ENCODE measurements at places on chromosomes 7 and 10.

DNA sequence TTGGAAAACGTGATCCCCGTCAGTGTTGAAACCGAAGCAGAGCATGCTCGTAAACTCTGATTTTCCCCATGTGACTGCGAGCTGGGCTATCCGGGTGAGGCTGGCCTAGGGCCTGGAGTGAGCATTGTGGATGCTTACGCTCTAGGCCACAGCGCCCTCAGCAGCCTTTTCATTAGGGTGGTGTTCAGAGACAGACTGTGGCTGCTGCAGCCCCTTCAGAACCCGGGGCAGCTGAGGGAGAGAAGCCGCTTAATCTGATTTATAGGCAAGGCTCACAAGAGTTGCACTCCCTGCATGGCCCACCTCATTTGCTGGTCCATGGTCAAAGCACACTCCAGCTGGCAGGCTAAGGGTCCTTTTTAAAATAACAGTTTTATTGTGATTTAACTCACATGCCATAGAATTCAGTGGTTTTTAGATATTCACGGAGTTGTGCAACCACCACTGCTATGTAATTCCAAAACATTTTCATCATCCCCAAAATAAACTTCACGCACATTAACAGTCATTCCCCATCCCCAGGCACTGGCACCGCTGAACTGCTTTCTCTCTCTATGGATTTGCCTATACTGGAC, 72.5 kb downstream of the SYPL1 start:
- DNase-seq = no peak

DNA sequence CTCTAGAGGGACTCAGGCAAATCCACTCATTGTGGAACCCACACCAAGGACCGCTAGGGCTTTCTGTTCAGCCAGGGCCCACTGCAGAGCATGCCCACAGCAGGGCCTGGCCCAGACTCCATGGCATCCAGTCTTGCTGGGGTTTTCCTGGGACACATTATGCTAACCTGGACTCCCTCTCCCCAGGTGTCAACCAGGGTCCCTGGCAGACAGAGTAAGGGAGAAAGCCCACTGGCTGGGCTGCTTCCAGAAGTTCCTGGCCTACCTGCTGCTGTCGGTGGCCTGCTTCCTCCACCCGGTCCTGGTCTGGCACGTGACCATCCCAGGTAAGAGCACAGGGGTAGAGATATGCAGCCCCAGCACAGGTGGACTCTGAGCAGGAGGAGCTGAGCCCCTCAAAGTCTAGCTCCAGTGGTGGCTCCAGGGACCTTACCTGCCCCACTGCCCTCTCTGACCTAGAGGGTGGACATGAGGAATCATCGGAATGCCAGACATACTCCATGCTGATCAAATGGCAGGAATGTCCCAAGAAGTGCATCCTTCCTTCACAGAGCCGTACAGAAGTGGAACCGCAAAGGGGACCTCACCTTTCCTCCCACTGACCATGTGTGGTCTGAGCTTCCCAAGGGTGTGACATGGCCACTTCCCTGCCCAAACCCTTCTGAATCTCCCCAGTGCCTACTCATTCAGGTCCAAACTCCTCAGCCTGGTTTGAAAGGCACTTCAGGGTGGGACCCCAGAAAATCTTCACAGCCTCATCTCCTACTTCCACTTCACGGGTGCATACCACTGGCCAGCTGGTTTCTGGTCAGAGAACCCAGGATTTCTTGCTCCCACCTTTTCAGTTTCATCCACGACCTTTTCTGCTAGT, 22.5 kb downstream of the TMEM72 start:
- no peak for DNase-seq

DNA sequence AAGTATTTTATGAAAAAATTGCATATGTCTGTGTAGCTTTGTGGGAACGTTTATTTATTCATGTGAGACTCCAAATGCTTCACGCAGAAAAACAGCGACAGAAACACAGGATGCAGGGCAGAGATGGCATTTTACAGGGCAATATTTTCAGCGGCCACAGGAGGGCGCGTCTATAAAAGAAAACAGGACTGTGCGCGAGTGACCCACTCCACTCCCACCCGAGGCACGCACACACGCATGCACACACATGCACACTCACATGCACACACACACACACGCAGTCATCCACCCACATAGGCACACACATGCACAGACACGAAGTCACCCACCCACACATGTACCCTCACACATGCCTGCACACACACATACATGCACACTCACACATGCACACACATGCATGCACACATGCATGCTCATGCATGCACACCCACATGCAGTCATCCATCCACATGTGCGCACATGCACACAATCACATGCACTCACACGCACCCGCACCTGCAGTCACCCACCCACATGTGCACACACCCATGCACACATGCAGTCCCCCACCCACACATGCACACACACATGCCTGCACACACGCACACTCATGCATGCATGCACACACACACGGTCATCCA, 96.3 kb downstream of the DNAJB6 start:
- peak; percentile 70 for DNase-seq

DNA sequence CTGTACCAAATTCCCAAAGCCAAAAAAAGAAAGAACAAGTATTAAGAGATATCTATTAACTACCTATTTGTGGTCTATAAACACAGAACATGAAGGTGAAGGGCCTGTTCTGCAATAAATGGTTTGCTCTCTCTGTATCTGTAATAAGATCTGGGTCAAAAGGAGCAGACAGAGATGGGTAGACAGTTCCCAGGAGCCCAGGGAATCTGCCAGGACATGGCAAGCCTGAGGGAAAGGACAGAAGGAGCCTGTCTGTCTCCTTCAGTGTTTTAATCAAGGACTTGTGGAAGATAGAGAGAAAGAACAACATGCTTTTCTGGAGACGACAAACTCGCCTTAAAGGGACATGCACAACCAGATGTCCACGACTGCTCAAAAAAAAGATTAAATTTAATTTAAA, 165.7 kb downstream of the ELMO1 start:
- no peak for DNase-seq

- no peak for DNase-seq
Observed at GRCh38 chr7:76512941-76513816, 2.8 kb downstream of the UPK3B start.

DNA sequence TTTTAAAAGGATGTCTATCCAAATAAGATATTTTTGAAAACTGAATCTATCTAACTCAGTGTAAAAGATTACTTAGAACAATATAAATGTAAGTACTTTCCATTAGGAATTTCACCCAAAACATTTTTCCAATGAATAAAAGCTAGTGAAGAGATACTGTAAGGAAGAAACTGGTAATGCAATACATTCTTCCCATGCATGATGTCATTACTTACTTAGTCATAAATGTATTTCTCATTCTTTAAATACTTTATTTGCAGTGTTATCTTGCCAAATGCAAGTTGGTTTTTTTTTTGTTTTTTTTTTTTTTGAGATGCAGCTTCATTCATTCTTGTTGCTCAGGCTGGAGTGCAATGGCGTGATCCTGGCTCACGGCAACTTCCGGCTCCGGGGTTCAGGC, 265.6 kb downstream of the PHF14 start:
- DNase-seq = no peak

DNA sequence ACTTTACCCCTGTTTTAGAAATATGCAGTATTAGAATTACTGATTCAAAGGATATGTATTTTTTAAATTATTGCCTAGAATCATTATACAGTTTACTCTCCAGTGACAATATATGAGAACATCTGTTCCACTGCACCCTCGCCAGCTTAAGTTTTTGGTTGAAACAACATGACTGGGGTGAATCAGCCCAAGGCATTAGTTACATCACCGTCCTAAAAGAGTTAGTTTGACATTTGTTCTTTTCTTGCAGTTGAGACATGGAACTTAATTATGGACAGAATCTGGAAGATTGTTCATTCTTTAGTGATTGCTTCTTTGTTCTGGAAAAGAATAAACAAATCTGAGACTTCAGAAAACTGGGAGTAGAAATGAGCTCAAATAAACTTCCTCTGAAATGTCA, 167.3 kb upstream of the DKK1 start:
- DNase-seq = no peak

GRCh38 chr10:60390224-60390626, 550 bp upstream of the ANK3 start:
- no peak for DNase-seq

GRCh38 chr10:84428711-84429110, 100.3 kb downstream of the CCSER2 start:
- DNase-seq = no peak

DNA sequence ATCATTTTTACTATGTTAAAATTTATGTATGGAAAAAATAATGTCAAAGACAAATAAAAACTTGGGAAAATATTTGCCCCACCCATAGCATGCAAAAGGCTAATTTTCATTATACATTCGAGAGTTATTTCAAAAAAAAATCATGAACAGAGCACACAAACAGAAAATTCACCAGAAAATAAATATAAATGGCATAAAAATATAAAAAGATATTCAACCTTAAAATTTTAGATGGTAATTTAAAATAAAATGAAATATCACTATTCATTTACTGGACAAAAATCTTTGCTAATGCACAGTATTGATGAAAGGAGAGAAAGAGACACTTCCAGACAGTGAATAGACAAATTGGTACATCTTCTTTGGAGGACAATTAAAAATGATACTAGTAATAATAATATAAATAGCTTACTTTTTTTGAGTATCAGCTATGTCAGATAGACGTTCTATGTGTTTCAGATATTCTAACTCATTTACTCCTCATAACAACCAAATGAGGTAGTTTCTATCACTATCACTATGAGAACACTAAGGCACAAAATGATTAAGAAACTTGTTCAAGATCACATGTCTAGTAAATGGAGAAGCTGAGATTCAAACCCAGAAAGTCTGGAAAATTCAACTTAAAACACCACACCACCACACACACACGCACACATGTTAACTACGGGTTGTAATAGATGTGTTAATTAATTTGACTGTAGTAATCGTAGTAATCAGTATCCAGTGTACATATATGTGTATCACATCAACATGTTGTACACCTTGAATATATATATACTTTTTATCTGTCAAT, 63.0 kb downstream of the CCDC71L start:
- no peak for DNase-seq

DNA sequence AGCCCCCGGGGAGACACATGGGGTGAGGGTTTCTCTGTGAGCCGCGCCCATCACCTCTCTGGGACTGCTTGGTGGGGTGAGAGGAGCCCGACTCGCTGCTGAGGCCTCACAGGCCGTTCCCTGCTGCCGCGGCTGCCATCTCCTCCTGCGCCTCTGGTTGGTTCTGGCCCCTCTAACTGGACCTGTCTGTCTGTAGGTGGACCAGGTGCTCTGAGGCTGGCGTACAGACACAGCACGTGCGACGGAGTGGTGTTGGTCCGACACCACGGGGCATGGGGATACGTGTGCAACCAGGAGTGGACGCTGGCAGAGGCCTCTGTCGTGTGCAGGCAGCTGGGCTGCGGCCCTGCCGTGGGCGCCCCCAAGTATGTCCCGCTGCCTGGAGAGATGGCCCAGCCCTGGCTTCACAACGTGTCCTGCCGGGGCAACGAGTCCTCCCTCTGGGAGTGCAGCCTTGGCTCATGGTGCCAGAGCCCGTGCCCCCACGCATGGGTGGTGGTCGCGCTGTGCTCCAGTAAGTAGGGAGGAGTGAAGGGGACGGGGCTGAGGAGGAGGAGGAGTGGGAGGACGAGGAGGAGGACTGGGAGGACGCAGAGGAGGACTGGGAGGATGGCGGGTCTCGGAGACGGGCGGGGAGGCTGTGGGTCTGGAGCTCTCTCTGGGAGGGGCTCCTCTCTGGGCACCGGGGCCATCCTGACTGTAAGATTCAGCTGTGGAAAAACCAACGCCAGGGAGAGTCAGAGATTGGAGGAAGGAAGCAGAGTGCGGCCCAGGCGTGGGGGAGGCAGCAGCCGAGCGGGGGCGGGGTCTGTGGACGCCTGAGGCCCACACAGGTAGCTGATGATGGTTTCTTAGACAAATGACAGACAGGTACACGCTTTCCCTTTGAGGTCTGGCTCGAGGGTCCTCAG, 2.6 kb downstream of the SCART1 start:
- DNase-seq = no peak

DNA sequence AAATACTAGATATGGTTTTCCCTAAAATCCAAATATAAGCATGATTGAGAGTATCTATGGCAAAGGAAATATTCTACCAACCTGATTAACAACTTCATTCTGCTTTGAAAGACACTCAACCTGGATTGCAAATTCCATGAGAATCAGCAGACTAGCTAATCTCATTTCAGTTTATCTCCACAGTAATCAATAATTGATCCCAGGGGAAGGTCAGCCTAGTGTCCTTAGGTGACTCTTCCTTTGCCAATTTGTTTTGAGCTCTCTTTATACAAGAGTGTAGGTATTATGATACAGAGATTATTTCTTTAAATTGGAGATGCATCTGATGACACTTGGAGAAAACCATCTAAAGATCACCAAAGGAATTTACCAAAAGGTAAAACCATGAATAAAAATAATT, 100.3 kb downstream of the GRM8 start:
- no peak for DNase-seq

- DNase-seq = no peak
Observed at GRCh38 chr10:75379212-75379724, 22.3 kb downstream of the ZNF503 start.

- no peak for DNase-seq
Observed at GRCh38 chr7:123632808-123633207, 22.9 kb upstream of the LMOD2 start.

DNA sequence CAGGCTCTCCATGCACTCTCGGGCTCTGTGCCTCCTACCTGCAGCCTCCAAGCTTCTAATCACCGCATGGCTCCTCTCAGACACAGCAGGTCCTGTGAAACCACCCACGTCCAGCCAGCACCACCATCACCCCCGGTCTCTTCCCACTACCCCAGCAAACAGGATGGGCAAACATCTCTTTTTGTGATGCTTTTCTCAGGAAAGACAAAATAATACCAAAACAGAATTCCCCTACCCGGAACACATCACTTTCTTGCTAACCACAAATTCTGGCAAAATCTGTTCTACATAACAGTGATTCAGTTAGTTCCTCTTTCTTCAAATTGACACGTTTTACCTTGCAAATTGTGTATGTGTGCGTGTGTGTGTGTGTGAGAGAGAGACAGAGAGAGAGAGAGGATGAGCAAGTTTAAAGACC, 6.5 kb downstream of the SNX8 start:
- DNase-seq = peak; percentile 52

All from hematopoietic multipotent progenitor cell (in vitro differentiated cells).